Peyer's patch (tissue), 4 donors: ENCODE measurements at places on chromosomes 13 and 19. TPM values are rescaled to one million over a fixed set of nuclear protein-coding genes. Genes with fewer than 3 reads are reported as not detected.

ZNF543 gene
- 7.4 TPM for total RNA-seq

ITGBL1 gene
- 2.6 TPM for total RNA-seq

LRG1 gene
- total RNA-seq, result 3.5 TPM

TICAM1 gene
- total RNA-seq, result 14.0 TPM

SIAH3 gene
- not detected for total RNA-seq

LILRA5 gene
- not detected for total RNA-seq

GNA15 gene
- total RNA-seq, result 1.2 TPM

C19orf73 gene
- total RNA-seq, result 4.6 TPM

PCDH8 gene
- total RNA-seq, result not detected

RNF17 gene
- total RNA-seq, result not detected

TRPM4 gene
- 228 TPM for total RNA-seq

- no peak for DNase-seq
These were observed 75.1 kb downstream of the URI1 start for GRCh38 chr19:30017172-30017571.

DNA sequence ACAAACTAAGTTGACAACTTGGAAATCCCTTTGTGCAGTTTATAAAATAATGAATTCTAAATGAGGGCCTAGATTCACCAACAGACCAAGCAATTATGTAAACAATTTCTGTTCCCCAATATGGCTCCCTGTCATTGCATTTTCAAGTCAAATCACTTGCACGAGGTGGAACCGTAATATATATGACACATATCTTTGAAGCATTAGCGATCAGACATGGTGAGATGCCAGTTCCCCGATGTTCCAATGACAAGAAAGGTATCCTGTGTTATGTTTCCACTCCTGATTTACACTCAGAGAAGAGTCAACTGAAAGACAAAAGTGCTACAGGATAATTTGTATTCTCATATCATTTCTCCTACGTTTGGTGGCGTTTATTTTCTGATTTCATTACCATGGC lies 108.5 kb upstream of the TDRD3 start:
- no peak for DNase-seq

- DNase-seq, result no peak
These were observed 250.2 kb downstream of the ABCC4 start for GRCh38 chr13:95050800-95051615.

DNA sequence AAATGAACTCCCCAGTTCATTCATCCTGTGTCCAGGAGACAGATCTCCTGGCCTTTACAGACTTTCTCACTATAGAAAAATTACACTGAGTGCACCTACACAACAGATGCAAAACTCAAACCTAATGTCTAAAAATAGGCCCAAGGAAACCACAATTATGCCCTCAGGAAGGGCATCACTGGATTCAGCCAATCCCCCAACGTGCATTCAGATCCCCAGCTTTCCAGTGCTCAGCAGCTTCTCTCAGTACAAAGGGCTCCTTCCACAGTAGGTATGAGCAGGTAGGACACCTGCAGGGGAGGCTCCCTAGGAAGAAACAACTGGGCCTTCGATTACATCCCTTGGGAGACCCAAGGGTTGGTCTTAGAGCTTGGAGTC lies 2.1 kb downstream of the ZNF709 start:
- DNase-seq, result no peak

GRCh38 chr13:22082030-22082429 lies 411.2 kb downstream of the FGF9 start:
- no peak for DNase-seq

- peak; percentile 98 for DNase-seq
These were observed 42.6 kb downstream of the ZNF627 start for GRCh38 chr19:11639602-11640471.

GRCh38 chr19:1783874-1784273 lies 28.2 kb downstream of the ATP8B3 start:
- no peak for DNase-seq

- DNase-seq, result no peak
These were observed 588.3 kb upstream of the SLITRK1 start for GRCh38 chr13:84470528-84470927.

GRCh38 chr19:4550018-4550417 lies 9.5 kb downstream of the SEMA6B start:
- DNase-seq, result no peak

- DNase-seq, result no peak
These were observed 4.6 kb downstream of the PKN1 start for GRCh38 chr19:14437578-14438140.

DNA sequence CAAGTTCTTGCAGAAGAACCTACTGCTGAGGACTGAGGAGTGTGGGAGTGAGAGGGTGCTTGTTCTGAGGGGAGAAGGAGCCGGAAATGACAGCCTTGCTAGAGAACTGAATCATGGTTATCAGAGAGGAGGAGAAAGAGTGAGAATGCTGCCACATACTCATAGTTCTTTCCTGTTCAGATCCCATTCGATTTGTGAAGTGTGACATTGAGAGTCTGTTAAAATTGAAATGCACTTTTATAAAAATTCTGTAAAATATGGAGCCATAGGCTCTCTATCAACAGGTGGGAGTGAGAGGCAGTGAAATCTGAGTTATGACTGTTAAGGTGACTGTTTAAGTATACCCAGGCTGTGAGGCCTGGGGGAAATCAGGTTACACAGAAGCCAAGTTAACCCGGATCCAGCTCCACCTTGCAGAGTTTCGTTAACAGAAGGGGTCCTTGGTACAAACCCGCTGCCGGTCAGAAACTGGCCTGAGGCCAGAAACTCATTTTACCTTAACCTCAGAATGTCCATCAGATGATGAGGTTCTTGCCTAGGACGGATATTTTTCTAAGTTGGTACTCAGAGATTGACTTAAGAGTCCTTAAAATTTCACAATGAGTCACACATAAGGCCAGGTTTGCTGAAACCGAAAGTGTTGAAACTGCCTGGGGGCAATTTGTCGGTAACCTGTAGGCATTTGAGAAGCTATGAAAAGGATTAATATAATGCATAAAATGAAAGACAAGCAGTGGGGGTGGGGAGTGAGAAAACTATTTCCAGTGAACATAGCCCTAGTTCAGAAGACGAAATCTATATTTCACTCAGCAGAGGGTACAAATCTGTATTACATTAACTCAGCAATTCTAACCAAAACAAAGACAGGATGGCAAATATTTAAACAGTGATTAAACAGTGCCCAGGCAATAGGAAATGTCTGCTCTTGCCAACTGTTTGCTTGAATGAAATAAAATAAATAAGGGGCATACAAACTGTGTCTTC lies 350.5 kb downstream of the KCNRG start:
- peak; percentile 57 for DNase-seq

- DNase-seq, result no peak
These were observed 8.5 kb downstream of the RFX1 start for GRCh38 chr19:13997631-13997962.

GRCh38 chr19:54011507-54012211 lies 20.2 kb downstream of the CACNG6 start:
- DNase-seq, result no peak

- no peak for DNase-seq
These were observed 243.8 kb upstream of the MAB21L1 start for GRCh38 chr13:35720290-35720689.

- no peak for DNase-seq
These were observed 85.2 kb downstream of the FOXO1 start for GRCh38 chr13:40581277-40581579.

- peak; percentile 39 for DNase-seq
These were observed 68.8 kb downstream of the CHST8 start for GRCh38 chr19:33690378-33691029.

- no peak for DNase-seq
These were observed 452.7 kb downstream of the FOXO1 start for GRCh38 chr13:40213779-40214178.

GRCh38 chr13:65445340-65445739 lies 1784.8 kb downstream of the PCDH9 start:
- no peak for DNase-seq

DNA sequence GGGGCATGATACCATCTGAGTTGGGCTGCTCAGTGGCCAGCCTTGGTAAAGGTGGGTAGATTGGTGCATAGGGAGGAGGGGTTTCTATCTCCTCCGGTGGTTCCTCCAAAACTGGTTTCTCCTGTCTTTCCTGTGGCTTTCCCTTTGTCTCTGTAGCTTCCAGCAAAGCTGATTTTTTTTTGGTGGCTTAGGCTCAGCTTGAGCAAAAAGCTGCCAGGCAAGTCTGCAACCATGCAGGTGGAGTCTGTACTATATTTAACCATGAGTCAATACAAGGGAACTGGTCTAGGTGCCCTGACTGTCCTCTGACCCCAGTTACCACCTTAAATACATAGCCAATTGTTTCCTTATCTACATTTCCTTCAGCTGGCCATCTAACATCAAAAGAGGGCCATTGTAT lies 64.0 kb upstream of the ZNF681 start:
- no peak for DNase-seq
